ENCODE measurements at places on chromosomes 5 and 9.

DNA sequence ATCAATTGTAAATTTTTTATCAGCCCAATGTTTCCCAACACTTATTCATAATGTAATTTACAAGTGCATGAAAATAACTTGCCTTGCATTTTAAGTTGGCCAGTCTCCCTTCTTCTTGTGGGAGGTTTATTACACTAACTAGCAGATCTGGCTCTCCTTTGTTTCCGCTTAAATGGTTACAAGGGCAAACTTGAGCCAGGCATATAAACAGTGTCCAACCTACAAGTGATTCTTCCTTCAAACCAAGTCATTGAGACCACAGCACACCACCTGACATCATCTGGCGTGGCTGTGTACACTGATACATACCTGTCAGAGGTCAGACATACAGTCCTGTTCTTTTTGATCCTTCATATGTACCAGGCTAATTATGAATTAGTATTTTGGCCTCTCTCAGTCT is 80.1 kb downstream of the ALDH1A1 start:
- no peak for DNase-seq

GRCh38 chr5:102527547-102527946 is 28.7 kb upstream of the SLCO6A1 start:
- DNase-seq = no peak

- no peak for DNase-seq
Measured at GRCh38 chr9:93300175-93300572, 116.2 kb downstream of the WNK2 start.

DNA sequence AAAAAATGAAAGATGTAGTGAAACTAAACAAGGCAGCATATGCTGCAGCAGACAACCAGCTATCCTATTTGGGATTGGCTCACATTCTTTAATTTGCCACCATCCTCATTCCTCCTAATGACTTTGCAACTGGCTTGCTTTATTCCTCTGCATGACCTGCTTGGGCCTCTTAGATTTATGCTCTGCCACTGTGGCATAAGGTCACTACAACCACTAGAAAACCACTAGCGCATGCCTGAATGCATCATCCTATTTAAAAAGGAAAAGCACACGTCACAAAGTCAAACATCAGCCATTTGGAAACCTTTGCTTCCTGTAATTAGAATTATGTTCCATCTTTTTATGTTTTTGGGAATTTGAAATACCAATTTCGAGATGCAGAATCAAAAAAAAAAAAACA is 40.8 kb upstream of the CCDC152 start:
- DNase-seq = no peak

GRCh38 chr5:155936520-155937406 is 390.2 kb upstream of the SGCD start:
- no peak for DNase-seq

GRCh38 chr9:20486552-20486951 is 135.7 kb downstream of the MLLT3 start:
- no peak for DNase-seq

GRCh38 chr9:36997414-36997813 is 36.7 kb downstream of the PAX5 start:
- no peak for DNase-seq

GRCh38 chr5:9104571-9105339 is 441.1 kb downstream of the SEMA5A start:
- DNase-seq = no peak

GRCh38 chr5:65525726-65526125 is 37.2 kb downstream of the CENPK start:
- no peak for DNase-seq

DNA sequence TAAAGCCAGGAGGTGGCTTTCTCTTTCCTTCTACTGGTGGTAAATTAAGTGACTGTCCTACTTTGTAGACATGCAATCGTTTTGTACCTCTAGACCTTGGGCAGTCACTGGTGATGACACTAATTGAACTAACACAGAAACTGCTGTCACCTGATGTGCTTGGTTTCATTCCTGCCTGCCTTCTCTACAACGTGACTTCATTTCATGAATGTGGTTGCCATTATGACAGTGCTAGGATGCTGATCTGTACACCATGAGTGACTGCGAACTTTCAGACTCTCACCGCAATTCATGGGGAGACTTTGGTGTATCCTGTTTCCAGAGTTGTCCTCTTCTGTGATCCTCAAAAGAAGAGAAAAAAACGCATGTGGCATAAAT is 47.5 kb downstream of the UBE2QL1 start:
- DNase-seq = no peak

DNA sequence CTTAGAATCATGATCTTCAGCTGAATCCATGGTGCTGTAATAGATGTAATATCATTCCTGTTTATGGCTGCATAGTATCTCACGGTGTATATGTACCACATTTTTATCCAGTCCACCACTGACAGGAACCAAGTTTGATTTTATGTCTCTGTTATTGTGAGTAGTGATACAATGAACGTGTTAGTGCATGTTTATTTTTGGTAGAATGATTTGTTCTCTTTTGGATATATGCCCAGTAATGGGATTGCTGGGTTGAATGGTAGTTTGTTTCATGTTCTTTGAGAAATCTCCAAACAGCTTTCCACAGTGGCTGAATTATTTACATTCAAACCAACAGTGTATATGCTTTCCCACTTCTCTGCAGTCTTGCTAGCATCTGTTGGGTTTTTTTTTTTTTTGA is 175.1 kb upstream of the CDH10 start:
- no peak for DNase-seq

- DNase-seq = no peak
Measured at GRCh38 chr5:2779459-2779858, 28.0 kb upstream of the IRX2 start.

DNA sequence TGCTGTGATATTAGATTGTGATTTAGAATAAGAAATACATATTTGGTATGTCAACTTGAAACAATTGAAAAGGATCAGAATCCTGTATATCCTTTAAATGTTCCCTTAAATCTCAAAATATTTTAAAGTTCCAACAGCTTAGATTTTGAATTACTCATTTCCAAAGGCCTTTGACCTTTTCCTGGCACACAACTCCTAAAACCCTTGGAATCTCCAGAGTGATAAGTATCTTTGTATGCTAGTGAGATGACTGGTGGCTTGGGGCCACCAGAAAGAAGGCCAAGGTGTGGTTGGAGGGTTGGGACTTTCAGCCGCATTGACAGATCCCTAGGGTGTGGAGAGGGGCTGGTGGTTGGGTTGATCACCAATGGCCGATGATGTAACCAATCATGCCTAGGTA is 104.7 kb downstream of the YIPF5 start:
- DNase-seq = no peak

DNA sequence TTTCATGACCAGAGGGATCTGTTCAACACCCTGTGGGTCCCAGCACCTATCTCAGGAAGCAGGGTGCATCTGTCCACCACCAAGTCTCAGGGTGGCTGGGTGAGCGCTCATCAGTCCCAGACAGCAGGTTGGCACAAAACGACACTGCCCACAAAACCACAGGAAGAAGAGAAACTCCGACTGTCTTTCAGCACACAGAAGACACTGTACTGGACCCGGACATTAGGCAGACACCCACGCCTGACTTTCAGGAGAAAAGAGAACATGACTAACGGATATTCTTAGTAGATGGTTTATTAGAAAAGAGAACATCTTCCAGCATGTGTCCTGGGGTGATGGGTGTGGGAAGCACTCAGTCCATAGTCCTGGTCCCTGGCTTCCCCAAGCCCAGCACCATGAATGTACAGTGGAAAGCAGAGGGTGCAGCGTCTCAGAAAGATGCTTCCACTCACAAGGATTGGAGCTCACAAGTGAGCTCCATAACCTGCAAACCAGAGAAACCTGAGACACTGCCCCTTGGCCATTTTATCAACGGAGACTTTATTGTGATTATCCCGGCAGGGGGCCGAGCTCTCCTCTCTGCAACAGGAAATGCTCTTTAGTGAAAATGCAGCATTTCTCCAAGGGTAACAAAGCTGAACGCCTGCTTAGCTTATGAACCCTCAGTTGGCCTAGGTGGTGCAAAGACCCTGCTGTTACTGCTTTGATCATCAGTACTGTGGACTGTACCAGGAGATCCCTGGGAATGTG is 35.8 kb upstream of the LCP2 start:
- DNase-seq = no peak

DNA sequence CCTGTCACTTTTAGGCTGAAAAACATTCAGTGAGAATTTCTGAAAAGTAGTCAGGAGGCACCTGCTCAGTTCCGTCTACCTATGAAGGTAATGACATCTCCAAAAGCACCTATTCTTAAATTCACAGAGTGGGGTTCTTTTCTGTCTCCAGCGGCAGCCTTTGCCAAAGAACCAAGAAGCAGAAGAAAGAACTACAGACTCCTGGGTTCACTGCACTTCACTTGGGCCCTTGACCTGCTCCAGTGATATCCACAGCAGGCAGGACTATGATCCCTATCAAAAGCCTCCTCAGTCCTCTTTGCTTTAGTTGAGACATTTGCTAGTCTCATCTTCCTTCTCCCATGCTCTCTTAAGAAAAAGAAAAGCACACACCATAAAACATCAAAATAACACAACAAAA is 19.7 kb upstream of the PLPP6 start:
- no peak for DNase-seq
